ENCODE measurements at places on chromosomes 6 and 20. TPM values are rescaled to one million over a fixed set of nuclear protein-coding genes. Genes with fewer than 3 reads are reported as not detected.

DNA sequence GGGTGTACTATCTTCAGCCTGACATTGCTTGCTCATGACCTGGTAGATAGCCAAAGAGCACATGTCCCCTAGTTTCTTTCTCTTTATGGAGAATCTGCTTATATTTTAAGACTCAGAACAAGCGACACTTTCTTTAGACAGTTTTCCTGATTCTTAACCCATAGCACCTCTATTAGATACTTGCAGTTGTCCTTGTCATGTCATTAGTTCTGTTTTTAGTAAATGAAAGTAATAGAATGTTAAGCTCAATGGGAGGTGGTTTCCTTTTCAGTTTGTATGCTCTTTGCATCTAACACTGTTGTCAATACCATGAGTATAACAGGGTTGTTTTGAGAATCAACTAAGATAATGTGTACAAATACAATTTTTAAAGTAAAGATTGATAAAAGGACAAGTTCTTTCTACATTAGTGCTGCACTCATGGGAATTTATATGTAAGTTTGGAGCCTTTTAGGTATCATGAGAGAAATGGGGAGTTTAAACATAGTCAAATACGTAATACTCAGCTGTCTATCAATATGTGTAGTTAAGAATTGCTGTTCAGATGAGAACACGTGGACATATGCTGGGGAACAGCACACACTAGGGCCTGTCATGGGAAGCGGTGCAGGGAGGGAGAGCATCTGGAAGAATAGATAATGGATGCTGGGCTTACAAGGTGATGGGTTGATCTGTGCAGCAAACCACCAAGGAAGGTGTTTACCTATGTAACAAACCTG, 124.3 kb downstream of the GRM1 start:
- no peak for DNase-seq

The MYLIP gene
- total RNA-seq = 17.6 TPM

DNA sequence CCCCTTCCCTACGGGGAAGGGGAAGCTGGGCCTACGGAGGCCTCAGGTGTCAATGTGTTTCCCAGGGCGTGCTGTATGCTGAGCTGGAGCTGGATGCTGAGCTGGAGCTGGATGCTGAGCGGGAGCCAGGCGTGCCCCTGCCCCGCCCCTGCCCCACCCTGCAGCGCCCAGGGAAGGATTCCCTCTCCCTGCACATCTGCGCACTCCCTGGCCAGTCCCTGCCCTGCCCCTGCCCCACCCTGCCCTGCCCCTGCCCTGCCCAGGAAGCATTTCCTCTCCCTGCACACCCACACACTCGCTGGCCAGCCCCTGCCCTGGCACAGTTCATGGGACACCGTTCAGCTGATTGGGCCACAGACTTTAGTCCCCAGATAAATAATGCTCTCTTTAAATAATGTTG, 196.8 kb downstream of the SMOC2 start:
- no peak for DNase-seq

DNA sequence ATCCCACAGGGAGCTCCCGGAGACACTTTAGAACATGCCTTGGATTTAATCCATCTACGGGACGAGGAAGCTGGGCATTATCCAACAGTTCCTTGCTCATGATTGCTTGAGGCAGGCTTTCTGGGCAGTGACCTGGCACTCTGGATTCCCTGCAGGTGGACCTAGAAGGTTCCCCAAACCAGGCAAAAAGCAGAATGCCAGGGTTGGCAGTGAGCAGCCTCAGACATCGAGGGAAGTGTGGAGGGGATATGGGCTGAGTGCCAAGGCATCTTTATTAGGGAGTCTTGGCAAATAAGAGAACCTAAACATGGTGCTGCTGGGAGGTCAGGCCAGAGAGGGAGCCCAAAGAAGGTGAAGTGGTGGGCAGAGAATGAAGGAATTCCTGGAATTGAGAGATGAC, 158.5 kb downstream of the CD83 start:
- no peak for DNase-seq

The RAET1G gene
- 0.35 TPM for total RNA-seq

DNA sequence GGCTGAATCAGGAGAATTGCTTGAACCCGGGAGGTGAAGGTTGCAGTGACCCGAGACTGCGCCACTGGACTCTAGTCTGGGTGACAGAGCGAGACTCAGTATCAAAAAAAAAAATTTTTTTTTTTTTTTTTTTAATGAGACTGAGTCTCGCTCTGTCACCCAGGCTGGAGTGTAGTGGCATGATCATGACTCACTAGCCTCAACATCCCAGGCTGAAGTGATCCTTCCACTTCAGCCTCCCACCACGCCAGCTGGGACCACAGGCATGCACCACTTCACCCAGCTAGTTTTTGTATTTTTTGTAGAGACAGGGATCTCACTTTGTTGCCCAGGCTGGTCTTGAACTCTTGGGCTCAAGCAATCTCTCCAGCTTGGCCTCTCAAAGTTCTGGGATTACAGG, 53.3 kb downstream of the MYO6 start:
- DNase-seq = no peak

GRCh38 chr20:47859278-47859677, 74.0 kb upstream of the SULF2 start:
- no peak for DNase-seq

GRCh38 chr6:132733814-132734213, 20.0 kb upstream of the VNN1 start:
- no peak for DNase-seq

GRCh38 chr20:59120491-59120890, 43.1 kb upstream of the ZNF831 start:
- no peak for DNase-seq

DNA sequence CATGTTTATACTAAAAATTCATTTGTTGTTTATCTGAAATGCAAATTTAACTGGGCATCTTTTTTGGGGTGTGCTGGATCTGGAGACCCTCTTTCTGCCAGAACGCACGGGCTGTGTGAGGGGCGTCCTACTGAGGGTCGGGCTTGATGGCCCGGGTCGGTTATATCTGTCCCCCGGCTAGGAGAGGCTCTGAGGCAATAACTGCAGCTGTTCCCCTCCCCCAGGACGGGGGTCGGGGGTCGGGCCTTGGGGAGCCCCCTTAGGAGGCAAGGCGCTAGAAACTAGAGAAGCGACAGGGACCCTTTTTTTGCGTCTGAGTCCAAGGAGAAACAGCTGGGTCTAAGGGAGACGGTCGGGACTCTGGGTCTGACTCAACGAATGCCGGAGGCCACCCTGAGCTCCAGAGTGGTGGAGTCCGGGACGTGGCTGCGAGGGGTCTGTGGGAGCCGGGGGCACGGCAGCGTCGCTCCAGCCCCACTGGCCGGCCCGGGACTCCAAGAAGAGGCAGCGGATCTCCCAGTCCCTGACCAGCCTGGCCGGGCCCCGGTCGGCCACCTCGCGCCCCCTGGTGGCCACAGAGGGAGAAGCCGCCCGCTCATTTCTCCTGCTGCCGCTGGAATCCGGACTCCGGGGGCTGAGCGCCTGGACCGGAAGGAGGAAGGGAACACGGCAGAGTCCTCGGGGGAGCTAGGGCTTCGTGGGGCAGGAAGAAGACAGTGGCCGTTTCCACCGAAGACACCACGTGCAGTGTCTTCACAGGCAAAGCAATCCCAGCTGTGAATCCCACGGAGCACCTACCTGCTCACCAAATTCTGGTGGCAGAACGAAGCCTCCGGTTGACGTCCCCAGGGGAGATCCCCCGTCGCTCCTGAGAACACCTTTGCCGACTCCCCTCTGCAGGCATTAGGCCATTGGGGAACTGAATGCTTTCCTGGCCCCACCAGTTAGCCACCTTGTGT, 24.0 kb upstream of the SCML4 start:
- DNase-seq = peak; percentile 94

GRCh38 chr6:90218959-90219208, 77.8 kb downstream of the BACH2 start:
- no peak for DNase-seq

- no peak for DNase-seq
Measured at GRCh38 chr20:17480696-17481095, 50.5 kb downstream of the BFSP1 start.

The PI16 gene
- total RNA-seq = 11.9 TPM

- DNase-seq = no peak
Measured at GRCh38 chr6:14950103-14950969, 295.5 kb upstream of the JARID2 start.

The FOXS1 gene
- total RNA-seq = 6.1 TPM

- no peak for DNase-seq
Measured at GRCh38 chr6:24927277-24927955, 8.3 kb downstream of the RIPOR2 start.

The GPR6 gene
- total RNA-seq = not detected

DNA sequence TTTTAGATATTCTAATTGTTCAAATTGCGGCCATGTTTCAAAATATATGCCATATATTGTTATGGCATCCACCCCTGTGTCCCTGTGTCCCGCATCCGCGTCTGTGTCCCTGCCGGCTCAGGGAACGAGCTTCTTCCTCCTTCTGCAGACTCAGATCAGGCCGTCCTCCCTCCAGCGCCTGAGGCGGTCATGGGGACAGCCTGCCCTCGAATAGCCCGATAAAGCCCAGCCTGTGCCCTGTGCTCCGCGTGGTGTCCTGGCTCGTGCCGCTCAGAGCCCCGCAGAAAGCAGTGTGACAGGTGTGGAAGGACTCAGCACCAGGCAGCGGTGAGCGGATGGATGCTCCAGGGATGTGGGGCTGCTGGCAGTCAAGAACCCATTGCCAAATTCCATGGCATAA, 663.4 kb upstream of the DEFB115 start:
- DNase-seq = no peak

DNA sequence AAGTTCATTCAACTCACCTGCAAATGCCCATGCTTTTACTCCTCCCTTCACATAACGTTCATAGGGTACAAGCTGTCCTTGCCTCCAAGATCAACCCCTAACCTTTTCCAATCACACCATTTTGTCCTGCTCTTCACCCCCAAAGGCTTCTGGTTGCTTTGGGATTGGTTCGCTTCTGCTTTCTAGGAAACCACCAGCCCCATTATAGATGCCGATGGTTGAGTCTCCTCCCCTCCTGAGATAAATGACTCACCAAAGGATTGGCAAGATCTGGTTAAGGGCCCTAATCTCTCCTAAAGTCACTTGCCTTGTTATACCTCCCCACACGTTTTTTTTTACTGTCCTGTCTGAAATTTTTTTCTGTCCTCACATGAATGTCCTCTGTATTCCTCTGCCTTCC, 311.4 kb downstream of the HACE1 start:
- DNase-seq = no peak

Measured in cardiac septum (tissue), 1 donor.